ENCODE measurements at places on chromosomes 13 and 19.

GRCh38 chr13:44306371-44307192, 67.0 kb upstream of the SERP2 start:
- DNase-seq: no peak

DNA sequence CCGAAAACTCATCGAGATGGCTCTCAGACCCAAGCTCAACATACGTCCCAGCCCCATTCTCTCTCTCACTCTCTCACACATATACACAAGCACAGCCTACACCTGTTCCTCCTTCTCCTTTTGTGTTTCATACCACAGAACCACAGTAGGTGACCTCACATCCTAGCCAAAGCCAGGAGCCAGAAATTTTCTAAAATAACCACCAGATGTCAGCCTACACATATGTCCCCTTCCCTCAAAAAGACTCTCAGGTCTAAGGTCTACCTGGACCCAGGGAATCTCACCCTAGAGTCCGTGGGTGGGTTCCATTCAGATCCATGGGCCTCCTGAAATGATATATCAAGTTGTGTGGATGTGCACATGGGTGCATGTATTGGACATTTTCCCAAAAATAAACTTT, 104.2 kb upstream of the IPO5 start:
- peak; percentile 25 for DNase-seq

- no peak for DNase-seq
Observed at GRCh38 chr19:28710278-28710677, 502.7 kb downstream of the UQCRFS1 start.

DNA sequence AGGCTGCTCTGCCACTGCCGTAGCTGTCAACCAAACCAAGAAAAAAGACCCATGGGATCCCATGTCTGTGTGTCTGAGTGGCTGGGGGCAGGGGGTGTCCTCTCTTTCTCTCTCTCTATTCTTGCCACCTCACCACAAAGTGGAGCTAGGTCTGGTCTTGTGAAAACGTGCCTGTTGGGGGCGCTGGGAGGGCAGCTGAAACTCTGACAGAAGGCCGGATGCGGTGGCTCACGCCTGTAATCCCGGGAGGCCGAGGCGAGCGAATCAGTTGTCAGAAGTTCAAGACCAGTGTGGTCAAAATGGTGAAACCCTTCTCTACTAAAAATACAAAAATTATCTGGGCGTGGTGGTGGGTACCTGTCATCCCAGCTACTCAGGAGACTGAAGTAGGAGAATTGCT, 29.2 kb downstream of the ZNF146 start:
- no peak for DNase-seq

GRCh38 chr19:41860419-41861115, 512 bp downstream of the RPS19 start:
- DNase-seq: no peak

- DNase-seq: no peak
Observed at GRCh38 chr13:100349594-100349993, 239.0 kb downstream of the GGACT start.

DNA sequence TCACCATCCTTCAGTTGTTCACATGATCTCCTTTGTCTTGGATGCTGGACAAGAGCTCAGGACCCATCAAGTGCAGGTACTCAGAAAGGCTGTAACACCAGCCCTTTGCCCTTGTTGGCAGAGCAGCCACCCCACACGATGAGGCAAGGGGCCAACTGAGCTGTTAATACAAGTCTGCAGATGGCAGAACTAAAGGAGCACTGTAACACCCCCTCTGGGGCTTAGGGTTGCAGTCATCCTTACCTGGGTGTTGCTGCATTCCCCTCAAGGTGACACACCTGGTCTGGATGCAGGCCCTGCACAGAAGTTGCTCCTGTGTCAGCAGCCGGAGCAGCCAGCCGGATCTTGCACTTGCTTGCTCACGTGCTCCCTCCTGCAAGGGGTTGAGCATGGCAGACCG, 52.0 kb downstream of the STARD13 start:
- DNase-seq: no peak

GRCh38 chr19:13765395-13766094, 1.2 kb downstream of the MRI1 start:
- no peak for DNase-seq

DNA sequence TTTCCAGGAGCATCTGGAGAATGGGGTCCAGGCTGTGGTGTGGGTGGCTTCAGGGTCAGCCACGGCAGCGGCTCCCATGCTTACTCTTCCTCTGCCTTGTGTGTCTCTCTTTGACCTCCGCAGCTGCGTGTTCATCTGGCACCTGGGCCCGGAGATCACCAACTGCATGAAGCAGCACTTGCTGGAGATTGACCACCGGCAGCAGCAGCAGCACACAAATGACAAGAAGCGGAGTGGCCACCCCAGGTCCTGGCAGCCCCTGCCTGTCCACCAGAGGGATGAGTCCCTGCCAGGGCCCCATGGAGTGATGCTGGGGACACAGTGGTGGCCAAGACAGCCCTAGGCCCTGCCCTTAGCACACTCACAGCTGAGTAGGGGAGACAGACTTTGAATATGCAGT, 18.4 kb upstream of the OVOL3 start:
- no peak for DNase-seq

- no peak for DNase-seq
Observed at GRCh38 chr13:39527961-39528660, 74.9 kb downstream of the LHFPL6 start.

DNA sequence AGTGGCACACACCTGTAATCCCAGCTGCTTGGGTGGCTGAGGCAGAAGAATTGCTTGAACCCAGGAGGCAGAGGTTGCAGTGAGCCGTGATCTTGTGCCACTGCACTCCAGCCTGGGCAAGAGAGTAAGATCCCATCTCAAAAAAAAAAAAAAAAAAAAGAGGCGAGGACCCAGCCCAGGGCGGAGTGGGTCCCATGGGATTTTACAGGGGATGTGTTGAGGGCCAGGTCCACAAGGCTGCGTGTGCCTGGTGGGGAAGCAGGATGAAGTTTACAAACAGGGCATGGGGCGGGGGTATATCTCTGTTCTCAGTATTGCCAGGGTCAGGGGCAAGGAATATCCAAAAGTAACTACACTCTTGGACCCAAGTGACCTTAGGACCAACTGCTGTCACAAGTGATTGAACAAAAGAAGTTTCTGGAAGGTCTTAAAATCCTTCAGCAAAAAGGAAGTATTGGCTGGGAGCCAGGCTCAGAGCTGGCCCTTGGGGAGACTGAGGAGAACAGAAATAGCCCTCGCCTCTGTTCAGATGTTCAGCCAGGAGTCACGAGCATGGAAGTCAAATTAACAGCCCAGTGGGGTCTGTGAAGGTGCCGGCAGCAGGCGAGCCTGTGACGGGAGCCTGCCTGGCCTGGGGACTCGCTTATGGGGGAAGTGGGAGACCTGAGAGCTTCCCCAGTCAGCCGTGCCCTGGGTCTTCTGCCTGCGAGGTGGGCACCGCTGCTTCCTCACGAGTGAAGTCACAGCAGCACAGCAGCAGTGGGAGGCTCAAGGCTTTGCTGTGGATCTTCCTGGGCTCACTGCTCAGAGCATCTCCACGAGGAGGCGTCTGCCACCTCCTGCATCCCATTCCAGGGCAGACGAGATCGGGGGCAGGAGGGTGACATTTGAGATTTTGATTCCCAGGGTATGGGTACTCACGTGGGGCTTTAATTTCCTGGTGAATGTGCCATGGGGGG, 6.4 kb downstream of the MYO9B start:
- no peak for DNase-seq

DNA sequence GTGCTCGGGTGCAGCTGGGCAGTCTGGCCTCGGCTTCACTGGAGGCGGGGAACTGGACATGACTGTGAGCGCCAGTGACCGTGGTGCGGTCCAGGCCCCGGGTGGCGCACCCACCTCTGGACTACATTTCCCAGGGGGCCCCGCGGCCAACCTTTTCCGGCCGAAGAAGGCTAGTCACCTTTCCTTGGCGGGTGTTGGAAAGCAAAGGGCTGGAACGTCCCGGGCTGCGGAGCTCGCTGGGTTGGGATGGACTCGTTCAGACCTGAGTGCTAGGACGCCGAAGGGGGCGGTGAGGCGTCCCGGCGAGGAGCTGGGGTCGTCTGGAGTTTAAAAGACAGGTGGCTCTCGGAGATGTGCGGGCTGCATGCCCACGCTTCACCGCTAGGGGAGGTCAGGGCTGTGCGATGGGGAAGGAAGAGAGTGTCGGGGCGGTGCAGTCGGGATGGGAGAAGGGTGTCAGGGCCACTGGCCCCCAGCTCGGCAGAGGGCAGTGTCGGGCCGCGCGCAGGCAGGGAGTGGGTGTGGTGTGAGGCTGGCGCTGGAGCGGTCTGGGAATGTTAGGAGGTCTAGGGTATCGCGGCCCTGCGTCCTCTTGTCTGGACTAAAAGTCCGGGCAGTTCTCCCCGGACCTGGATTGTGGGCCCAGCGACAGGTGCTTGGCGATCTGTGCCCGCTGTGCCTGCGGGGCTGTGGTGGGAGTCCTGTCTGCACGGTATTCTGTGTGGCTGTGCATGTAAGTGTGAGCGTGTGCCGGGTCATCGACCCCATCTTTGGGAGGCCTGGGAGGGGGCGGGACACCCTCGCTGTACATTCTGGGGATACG, 57.1 kb downstream of the ZNF568 start:
- DNase-seq: peak; percentile 86

DNA sequence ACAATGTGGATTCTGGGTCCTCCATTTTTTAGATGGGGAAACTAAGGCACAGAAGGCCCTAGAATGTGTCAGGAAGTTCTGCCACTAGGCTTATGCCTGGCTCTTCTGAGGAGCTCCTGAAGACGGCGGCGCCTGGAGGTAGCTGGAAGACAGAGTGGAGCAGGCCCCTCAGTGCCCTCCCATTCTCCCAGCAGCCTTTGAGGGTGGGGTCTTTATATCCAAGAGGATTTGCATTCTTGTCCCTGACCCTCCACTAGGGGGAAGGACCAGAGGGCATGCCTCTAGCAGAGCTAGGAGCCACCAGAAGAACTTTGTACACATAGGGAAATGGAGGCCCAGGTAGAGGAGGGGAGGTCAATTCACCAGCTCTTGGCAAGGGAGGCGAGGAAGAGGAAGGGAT, 9.4 kb downstream of the CELF5 start:
- DNase-seq: no peak

- DNase-seq: no peak
Observed at GRCh38 chr19:5515737-5516136, 52.0 kb downstream of the TINCR start.

- DNase-seq: peak; percentile 20
Observed at GRCh38 chr19:54096617-54097106, 3.9 kb downstream of the OSCAR start.

DNA sequence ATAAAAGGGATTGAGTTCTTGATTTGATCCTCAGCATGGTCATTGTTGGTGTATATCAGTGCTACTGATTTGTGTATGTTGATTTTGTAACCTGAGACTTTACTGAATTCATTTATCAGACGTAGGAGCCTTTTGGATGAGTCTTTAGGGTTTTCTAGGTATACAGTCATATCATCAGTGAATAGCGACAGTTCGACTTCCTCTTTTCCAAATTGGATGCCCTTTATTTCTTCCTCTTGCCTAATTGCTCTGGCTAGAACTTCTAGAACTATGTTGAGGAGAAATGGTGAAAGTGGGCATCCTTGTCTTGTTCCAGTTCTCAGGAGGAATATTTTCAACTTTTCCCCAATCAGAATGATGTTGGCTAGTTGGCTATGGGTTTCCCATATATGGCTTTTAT, 27.0 kb downstream of the POMP start:
- no peak for DNase-seq

GRCh38 chr19:49440439-49441209, 703 bp downstream of the SLC17A7 start:
- DNase-seq: peak; percentile 48

DNA sequence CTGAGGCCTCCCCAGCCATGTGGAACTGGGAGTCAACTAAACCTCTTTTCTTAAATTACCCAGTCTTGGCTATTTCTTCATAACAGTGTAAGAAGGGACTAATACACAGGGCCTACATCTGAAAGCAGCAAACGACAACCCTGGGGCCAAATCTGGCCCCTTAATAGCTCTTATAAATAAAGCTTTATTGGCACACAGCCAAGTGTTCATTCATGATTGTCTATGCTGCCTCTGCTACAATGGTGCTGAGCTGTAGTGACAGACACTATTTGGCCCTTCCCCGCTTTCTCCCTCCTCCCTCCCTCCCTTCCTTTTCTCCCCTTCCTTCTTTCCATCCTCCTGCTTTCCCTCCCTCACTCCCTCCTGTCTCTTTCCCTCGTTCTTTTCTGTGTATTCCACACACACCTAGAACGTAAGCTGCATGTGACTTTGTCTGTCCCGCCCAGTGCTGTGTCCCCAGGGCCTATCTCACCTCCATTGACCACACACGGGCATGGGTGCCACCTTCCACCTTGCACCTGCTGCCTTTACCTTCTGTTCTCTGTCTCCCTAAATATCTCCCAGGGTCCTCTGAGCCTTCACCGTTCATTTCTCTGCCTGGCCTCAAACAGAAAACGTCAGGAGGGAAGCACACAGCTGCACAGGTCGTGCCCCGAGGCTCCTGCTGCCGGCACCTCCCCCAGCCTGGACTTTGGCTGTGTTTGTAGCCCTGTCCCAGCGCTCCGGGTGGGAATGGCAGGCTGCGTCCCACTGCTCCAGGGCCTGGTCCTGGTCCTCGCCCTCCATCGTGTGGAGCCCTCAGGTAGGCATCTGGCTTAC, at the start of gene PROZ:
Gene PROZ, plus strand, starts transcription at position 720 of the 819 bp plus-strand sequence. Its CDS starts 13 bp downstream, at position 733.
- DNase-seq: no peak

DNA sequence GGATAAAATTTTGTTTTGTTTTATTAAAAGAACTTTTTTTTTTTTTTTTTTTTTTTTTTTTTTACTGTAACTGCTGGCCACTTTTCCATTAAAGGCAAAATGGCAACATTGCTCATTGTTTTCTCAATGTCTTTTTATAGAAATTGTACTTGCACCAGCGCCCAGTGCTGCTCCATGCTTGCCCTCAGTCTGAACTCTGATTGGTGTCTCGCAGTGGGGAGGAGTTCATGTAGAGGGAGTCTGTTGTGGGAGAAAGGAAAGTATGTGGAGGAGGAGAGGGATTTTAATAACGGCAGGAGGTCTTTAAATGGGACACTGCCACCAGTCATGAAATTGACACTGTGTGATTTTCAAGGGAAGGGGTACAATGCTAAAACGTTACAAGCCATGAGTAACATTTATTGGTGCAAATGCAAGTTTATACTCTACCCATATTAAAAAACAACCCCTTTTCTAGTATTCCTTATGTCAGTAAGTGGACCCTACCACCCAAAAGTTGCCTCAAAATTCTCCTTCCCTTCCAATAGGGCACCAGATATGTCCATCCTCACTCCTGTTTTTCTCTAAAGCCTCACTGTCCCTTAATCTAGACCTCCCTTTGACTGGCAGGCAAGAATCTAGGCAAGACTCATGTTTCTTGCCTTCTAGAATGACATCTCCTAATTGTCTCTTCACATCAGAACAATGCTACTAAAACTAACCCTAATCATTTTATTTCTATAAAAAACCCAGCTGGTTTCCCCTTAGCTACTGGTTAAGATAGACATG, 3.2 kb downstream of the RASL11A start:
- DNase-seq: no peak

- DNase-seq: no peak
Observed at GRCh38 chr13:49112782-49113525, 107.2 kb upstream of the MLNR start.

GRCh38 chr19:6588508-6589345, 2.2 kb downstream of the CD70 start:
- no peak for DNase-seq
